ENCODE measurements at places on chromosomes 1 and 21.

DNA sequence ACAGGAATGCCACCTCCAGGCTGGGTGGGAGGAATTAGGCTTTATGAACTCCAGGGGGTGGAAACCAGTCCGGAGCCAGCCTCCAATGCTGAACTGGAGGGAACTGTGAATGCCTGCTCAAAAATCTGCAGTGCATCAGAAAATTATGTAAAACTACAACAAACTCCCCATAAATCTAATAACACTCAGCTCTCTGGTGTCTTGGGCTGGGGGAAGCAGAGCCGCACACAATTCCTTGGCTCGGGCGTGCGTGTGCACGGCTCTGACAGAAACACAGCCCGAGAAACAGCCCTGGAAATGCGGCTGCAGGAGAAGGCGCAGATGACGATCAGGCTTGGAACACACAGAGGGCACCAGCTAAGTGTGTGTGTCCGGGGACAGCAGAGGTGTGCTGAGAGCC lies 127.6 kb upstream of the VAMP3 start:
- no peak for DNase-seq

- DNase-seq, result no peak
These were observed 110.7 kb upstream of the SLC45A1 start for GRCh38 chr1:8207202-8207601.

GRCh38 chr1:151508833-151509232 lies 2.4 kb upstream of the CGN start:
- DNase-seq, result no peak

DNA sequence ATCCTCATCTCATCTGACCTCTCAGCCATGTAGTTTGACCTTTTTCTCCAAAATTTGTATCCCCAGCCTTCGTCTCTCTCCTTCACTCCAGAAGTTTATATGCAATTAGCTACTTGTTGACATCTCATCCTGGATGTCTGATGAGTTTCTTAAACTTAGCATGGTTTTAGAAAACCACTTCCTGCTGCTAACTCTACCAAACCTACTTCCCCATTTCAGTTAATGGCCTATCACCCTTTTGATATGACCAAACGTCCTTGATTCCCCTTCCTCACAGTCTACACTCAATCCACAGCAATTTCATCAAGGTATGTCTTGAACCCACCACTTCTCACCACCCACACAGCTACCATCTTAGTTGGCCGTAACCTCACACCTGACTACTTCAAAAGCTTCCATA lies 121.9 kb downstream of the LRRC40 start:
- DNase-seq, result no peak

Measured in fibroblast of the aortic adventitia (primary cell).